ENCODE measurements at places on chromosomes 16 and 17. TPM values are rescaled to one million over a fixed set of nuclear protein-coding genes. Genes with fewer than 3 reads are reported as not detected.

GRCh38 chr17:64002658-64003525 lies 4.7 kb downstream of the PRR29 start:
- DNase-seq: no peak

DNA sequence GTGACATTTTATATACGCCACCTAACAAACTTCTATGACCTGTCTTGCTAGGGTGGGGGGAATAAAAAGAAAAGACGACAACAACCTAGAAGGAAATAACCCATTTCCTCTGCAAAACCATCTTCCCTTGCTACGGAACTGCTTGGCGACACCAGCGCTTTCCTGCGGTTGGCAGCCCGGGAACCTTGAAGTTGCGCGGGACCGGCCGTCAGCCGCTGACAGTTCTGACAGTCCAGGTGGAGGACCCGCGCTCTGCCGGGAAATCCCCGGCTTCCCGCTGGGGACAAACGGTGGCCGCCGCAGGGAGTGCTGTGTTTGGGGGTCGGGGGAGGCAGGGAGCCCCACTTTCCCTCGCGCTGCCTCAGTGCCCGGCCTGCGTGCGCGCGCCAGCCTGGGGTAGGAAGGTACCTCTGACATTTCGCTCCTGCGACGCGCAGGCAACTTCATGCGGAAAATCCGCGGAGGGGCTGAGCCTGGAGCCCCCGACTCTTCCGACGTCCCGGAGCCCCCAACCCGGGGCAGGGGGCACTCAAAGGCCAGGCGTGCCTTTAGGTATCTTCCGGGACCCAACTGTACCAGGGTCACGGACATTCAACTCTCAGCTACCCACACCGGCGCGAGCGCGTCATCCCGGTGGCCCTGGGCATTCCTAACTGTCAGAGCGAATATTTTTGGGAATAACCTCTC lies 516 bp downstream of the SLC16A6 start:
- DNase-seq: no peak

GRCh38 chr17:149897-150584 lies 12.7 kb downstream of the SCGB1C2 start:
- DNase-seq: no peak

DNA sequence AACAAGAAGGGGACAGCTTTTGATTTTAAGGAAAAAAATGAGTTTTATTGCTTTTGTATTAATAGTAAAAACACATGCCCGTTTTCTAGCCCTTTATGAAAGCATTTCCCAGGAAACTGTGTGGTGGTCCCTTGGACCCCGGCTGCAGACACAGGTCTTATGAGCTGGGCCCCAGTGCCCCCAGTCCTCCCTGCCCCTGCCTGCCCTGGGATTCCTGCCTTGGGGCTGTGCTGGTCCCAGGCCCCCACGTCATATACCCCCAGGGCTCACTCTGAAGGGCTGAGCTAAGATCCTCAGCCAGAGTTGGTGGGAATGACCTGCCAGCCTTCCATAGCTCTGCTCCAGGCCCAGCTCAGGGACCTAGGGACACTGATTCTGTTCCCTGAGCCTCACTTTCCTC lies 30.8 kb downstream of the GINS2 start:
- no peak for DNase-seq

DNA sequence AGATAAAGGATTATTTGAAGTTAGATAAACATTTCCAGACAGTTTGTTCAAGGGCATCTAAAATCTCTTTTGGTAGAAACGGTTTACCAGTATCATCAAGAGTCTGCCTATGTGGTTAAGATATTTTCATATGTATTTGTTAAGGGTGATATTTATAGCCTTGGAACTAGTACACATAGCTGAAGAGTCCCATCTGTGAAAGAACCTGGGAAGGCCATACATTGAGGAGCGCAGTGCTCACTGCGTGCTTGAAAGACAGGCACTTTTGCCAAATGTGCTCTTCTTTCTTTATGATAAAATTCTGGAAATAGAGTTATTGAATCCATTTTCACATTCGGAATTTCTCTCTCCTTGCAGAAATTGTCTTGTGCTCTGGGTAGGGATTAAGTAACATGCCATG lies 7.7 kb downstream of the IGSF6 start:
- DNase-seq: no peak

- DNase-seq: no peak
These were observed 73.0 kb downstream of the ANKRD11 start for GRCh38 chr16:89417352-89417751.

- DNase-seq: no peak
These were observed 1029.6 kb downstream of the CDH11 start for GRCh38 chr16:64092271-64092670.

GRCh38 chr16:683396-684070 lies 601 bp downstream of the JMJD8 start:
- no peak for DNase-seq

GRCh38 chr16:20300312-20301097 lies 26.8 kb downstream of the GP2 start:
- no peak for DNase-seq

GRCh38 chr16:87274794-87275193 lies 42.4 kb downstream of the C16orf95 start:
- no peak for DNase-seq

GRCh38 chr17:80924807-80925610 lies 66.6 kb upstream of the CHMP6 start:
- no peak for DNase-seq

DNA sequence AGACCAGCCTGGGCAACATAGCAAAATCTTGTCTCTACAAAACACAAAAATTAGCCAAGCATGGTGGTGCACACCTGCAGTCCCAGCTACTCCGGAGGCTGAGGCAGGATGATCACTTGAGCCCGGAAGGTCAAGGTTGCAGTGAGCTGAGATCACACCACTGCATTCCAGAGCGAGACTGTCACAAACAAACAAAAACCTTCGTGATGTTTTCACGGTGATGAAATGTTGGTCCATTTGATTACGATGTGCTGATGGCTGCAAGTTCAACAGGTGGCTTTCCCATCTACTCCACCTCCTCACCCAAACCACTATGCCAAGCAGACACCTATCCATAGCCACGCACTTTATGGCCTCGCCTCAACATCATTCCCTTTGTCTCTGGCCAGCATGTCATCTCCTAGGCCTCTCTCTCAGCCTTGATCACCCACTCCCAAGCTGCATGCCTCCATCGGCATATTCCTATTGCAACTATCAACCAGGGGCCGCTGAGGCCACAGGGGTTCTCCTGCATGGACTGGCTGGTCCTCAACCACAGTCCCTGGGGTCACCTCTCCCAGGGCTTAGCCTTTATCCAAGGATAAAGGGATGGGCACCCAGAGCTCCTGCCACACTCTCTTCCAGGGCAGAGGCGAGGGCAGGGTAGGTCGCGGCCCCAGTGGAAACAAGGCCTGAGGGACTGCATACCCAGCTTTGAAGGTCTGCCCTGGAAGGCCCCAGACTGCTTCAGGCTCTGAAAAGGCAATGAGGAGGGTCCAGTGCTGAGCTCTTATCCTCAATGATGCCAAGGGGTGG lies 17.1 kb upstream of the ALOX15B start:
- no peak for DNase-seq

DNA sequence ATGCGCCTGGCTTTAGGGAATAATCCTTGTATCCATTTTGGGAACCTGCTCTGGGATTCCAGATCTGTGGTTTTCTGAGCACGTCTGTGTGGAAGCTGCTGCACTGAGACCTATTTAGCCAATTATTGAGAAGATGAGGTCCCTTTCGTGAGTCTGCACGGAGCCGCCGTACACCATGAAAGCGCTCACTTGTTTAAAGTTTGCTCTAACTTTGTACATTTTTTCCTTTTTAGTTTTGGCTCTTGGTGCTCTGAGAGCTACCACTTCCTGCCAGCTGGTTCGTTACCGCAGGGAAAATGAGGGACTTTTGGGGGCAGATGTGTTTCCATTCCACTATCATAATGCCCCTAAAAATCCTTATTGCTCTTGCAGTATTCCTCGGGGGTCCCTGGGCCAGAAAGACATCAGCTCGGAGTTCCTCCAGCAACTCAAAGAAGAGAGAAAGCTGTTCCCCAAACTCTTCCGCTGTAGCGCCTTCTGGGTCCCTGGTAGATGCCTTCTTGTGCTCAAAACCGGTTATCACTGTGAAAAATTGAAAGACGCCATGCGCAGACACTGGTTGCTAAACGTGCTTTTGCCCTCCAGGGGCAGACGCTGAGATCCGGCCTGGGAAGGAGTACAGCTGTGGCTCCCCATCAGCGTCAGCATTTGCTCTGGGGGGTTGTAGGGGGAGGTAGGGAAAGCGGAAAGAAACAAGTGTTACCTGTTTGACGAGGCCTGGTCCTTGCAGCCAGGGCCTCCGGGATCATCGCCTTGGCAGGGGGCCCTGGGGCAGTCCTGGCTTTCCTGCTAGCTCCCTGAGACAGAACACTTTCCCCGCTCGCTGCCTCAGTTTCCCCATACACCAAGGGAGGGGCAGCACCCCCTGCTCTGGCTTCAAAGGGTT lies 238.1 kb downstream of the MRTFB start:
- no peak for DNase-seq

DNA sequence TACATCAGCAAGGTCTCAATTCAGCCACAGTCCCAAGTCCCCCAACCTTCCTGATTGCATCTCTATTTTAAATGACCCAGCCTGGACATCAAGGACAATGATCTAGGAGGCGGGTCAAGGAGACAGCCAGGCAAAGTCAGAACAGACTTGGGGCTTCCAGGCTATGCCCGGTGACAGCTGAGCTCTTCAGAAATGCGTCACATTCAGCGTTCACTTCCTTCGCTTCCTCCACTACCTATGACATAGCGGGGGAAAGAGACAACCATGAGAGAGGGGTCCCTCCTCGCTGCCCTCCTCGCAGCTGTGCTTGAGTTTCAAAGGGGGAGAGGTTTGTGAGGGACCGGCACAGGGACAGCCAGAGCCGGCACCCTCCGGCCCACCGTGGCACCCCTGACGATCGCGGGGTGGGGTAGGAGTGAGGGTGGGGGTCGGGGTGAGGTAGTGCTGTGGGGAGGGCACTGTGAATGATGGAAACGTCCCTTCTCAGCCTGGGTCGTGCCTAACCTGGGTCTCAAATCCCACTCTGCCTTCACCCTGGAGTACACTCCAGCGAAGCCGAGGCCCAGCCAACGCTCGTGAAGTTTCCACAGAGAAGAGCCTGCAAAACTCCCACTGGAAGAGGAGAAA lies 12.3 kb upstream of the LGALS3BP start:
- DNase-seq: no peak

GRCh38 chr16:57639172-57639887 lies 10.9 kb downstream of the ADGRG1 start:
- DNase-seq: peak; percentile 55

DNA sequence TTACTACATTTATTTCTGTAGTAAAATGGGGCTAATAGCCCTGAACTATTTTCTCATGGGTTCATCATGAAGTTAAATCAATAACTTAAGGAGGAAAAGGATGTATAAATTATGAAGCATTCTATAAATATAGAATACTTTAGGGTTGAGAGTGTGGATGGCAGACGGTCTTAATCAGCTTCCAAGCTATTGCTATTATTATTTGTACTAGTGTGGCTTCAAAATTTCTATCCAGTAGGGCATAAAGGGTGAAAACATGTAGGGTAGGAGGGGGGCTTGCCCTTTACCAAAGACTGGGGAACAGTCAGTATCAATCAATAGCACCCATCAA lies 26.4 kb upstream of the DHX8 start:
- no peak for DNase-seq

DNA sequence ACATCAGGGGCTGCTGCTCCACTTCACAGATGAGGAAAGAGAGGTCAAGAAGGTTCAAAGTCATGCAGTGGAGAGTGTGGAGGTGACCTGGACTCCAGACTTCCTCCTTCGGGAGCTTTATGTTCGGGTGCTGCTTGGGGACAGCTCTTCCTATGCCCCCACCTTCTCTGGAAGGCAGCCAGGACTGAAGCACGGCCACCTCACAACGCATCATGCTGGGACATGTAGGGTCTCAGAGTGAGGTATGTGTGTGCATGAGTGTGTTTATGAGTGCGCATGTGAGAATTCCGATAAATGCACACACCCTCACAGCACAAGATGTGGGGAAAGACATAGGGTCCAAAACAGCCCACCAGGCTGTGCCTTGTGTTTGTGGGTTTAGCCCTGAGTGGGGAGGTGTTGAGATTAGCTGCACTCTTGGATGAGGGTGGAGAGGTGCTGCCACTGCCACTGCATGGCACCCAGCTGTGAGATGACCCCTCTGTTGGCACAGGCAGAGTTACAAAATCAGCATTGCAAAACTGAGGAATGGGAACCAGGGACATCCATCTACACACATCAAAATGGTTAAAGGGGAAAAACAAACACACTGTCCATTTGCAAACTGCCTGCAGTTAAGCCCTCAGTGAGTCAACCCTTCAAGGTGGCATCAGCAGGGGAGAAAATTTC lies 367.4 kb downstream of the SEC14L1 start:
- DNase-seq: no peak

DNA sequence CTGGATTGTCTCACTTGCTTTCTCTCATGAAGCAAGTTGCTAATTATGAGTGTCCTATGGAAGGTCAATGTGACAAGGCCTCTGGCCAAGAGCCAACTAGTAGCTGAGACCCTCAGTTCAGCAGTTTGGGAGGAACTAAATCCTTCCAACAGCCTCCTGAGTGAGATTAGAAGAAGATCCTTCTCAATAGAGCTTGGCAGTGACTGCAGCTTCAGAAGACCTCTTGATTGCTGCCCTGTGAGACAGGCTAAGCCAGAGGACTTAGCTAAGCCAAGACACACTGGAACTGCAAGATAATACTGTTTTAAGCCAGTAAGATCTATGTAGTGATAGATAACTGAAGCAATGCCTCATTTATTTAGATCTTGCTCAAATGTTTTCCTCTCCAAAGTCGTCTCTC lies 34.3 kb downstream of the PCTP start:
- DNase-seq: no peak

DNA sequence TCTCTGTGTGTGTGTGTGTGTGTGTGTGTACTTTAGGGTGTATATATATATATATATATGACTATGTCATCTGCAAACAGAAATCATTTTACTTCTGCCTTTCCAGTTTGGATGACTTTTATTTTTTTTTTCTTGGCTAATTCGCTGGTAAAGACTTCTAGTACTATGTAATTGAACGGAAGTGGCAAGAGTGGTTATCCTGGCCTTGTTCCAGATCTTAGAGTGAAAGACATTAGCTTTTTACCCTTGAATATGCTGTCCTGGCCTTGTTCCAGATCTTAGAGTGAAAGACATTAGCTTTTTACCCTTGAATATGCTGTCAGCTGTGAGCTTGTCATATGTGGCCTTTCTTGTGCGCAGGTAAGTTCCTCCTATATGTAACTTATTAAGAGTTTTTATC lies 72.7 kb upstream of the MYOCD start:
- DNase-seq: no peak

GRCh38 chr17:6677158-6677831 lies 25.7 kb downstream of the C17orf100 start:
- no peak for DNase-seq

The SDK2 gene
- total RNA-seq: 6.9 TPM

The GNAO1 gene
- 48.0 TPM for total RNA-seq

The OR3A2 gene
- 0.94 TPM for total RNA-seq

The ESRP2 gene
- total RNA-seq: not detected

The SRL gene
- 0.16 TPM for total RNA-seq

The SLC4A1 gene
- total RNA-seq: 5.8 TPM

The ATP2A1 gene
- 0.16 TPM for total RNA-seq

The KRTAP1-3 gene
- not detected for total RNA-seq

The TSEN54 gene
- 8.1 TPM for total RNA-seq

The KCNH6 gene
- total RNA-seq: 0.16 TPM

The TMIGD1 gene
- not detected for total RNA-seq

The ABCA3 gene
- total RNA-seq: 34.8 TPM

Data from occipital lobe (tissue), 3 donors.